ENCODE measurements at places on chromosomes 7 and 10.

DNA sequence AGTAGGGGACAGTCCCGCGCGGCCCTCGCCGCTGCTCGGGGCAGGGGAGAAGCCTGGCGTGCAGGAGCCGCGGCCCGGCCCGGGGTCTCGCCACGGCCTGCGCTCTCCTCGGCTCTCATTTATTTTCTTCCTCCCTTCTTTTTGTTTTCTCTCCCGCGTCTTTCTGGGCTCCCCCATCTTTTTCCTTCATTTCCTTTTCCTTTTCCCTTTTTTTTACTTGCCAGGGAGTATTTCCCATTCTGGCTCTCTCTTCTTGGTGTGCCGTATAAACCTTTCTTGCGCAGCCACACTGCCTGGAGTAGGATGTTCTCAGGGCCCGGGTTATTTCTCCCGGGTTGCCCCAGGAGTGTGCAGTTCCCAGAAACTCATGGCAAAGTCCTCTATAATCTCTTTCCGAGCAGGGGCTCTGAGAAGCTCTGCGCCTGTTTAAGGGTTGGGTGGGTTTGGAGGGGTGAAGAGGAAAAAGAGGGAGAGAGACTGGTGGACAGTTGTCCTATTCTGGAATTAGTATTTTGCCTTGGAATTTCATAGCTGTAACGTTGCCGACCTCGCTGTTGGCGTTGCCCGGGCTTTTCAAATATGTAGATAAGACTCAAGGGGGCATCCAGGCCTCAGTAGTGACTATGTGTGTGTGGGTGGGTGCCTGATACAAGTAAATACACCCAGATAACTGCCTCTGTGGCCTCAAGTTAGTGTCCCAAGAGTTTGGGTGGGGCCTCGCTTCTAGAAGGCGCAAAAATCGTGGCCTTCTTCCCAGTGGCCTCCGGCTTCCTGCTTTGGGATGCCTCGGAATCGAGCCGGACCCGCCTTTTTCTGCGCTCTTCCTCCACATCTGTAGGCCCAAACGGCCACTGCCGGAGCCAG lies 4.3 kb upstream of the ZNF503 start:
- H3K36me3 ChIP-seq: no peaks in the 10 kb centered on the region
- no peaks in the 10 kb centered on the region for H3K27me3 ChIP-seq
- DNase-seq: no peak
- H3K27ac ChIP-seq: no peak overlapping the region
- H3K4me1 ChIP-seq: peaks cover 4% of the 10 kb centered on the region
- no peak overlapping the region for H3K4me3 ChIP-seq

DNA sequence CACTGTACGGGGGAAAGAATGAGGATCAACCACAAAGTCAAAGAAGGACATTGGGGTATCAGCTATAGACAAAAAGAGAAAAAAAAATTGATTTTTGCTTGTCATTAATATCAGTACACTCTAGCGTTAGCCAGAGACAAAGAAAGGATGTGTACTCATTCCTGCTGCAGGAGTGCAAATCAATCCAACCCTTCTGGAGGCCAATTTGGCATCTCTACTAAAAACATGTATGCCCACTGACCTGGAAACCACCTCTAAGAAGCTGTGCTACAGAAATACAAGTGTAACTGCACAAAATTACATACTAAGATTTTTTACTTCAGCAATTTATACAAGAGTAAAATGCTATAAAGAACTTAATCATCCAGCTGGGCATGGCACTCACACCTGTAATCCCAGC lies 13.6 kb downstream of the NSMCE4A start:
- H3K4me1 ChIP-seq: no peaks in the 10 kb centered on the region
- no peak for DNase-seq
- no peak overlapping the region for H3K27ac ChIP-seq
- H3K36me3 ChIP-seq: no peaks in the 10 kb centered on the region
- H3K4me3 ChIP-seq: no peak overlapping the region

- no peak for DNase-seq
- no peak overlapping the region for H3K4me3 ChIP-seq
- H3K27ac ChIP-seq: no peak overlapping the region
- H3K4me1 ChIP-seq: peaks cover 20% of the 10 kb centered on the region
- no peaks in the 10 kb centered on the region for H3K36me3 ChIP-seq
Measured at GRCh38 chr7:73626814-73627213, 2.5 kb upstream of the MLXIPL start.

DNA sequence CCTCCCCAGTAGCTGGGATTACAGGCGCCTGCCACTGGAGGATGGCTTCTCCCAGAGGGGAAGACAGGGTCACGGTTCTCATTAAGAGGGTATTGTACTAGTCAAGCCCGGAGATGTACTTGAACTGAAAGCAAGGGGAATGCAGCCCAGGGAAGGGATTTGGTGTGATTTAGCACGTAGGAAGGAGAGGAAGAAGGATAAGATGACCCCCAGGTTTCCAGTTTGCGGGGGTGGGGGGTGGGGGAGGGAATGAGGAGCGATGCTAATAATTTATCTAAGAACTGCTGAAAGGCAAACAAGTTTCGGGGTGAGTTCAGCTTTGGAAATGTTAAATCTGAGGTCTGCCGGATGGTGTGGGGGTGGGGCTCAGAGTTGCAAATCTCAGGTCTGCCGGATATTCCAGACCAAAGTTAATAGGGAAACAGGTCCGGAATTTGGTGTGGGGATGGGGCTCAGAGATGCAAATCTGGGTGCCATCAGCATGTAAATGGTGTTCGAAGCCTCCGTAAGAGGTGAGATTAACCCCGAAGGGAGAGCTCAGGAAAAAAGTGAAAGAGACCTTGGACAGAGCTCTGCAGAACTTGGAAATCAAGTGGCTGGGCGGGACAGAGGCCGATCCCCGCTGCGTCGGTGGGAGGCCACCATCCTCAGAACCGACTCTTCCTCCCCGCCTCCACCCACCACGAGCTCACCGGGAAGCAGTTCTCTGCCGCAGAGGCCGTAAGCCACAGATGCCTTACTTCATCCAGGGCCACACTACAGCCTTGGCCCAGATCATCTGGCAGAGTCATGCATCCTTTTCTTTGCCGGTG lies 1.6 kb upstream of the SEPHS1 start:
- H3K36me3 ChIP-seq: no peaks in the 10 kb centered on the region
- no peaks in the 10 kb centered on the region for H3K27me3 ChIP-seq
- H3K4me1 ChIP-seq: peaks cover 20% of the 10 kb centered on the region

Data from T-cell (primary cell).